ENCODE measurements at places on chromosomes 11 and 22.

- DNase-seq, result no peak
Observed at GRCh38 chr11:17988465-17988864, 24.4 kb downstream of the SERGEF start.

DNA sequence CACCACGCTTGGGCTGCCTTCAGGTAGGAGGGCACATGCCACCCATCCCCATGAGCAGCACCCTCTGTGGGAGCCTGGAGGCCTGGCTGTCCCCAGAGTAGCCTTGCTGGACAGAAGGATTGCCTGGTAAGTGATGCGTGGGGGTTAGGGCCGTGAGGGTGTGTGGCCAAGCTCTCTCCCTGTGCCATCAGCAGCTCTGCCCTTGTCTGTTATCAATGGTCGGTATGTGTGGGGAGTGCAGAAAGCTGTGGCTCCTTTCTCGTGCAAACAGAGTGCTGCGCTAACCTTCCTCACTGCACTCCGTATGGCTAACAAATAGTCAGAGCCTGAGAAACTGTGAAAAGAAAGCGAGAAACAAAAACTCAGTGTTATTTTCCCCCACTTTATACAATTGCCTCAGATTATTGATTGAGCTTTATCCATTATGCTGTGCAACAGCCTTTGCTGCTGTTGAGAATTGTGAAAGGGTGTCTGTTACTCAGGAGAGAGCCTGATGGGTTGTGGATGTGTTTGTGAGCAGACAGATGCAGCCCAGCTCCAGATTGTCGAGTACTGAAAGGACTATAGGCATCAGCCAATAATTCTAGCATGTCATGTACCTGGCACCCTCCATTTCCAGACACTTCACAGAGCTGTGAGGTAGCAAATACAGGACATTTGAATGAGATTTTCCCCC, 432.2 kb downstream of the NTM start:
- no peak for DNase-seq

DNA sequence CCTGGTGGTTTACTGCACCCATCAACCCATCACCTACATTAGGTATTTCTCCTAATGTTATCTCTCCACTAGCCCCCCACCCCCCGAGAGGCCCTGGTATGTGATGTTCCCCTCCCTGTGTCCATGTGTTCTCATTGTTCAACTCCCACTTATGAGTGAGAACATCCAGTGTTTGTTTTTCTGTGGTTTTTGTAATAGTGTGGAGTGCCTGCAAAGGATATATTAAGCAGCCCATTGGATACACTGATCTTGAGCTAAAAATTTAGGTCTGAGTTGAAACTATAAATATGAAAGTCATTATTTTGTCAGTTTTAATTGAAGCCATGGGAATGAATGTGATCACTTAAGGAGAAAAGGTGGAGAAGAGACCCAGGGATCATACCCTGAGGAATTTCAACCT, 23.0 kb downstream of the MRPL48 start:
- no peak for DNase-seq

- DNase-seq, result no peak
Observed at GRCh38 chr22:37306494-37306829, 24.2 kb downstream of the CYTH4 start.

GRCh38 chr11:110711448-110711775, 825 bp downstream of the ARHGAP20 start:
- no peak for DNase-seq

- no peak for DNase-seq
Observed at GRCh38 chr11:49213026-49213560, 4.7 kb upstream of the FOLH1 start.

GRCh38 chr11:104654181-104654813, 244.0 kb downstream of the CASP12 start:
- no peak for DNase-seq

All from activated T-cell treated with anti-CD3 and anti-CD28 coated beads, Interleukin-2, amount 50 U/mL, for 4 hours (primary cell).